Hematopoietic multipotent progenitor cell treated with erythropoietin and hydrocortisone succinate and interleukin-3 and kit ligand, for 8 days (in vitro differentiated cells): ENCODE measurements at places on chromosomes 1 and 21.
A peak's percentile ranks its signal among the peaks of the same experiment; 100 is the strongest.

DNA sequence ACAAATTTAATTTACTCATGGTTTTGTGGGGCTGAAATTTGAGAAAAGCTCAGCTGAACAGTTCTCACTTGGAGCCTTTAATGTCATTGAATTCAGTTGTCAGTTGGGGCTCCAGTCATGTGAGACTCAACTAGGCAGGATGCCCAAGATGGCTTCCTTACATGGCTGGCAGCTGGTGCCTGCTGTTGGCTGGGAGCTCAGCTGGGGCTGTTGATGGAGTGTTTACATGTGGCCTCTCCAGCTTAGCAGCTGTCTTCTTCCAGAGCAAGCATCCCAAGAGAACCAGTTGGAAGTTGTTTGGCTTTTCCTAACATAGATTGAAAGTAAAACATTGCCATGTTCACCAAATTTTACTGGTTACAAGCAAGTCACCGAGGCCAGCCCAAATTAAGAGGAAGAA, 81.8 kb upstream of the KCNA3 start:
- no peak for DNase-seq

DNA sequence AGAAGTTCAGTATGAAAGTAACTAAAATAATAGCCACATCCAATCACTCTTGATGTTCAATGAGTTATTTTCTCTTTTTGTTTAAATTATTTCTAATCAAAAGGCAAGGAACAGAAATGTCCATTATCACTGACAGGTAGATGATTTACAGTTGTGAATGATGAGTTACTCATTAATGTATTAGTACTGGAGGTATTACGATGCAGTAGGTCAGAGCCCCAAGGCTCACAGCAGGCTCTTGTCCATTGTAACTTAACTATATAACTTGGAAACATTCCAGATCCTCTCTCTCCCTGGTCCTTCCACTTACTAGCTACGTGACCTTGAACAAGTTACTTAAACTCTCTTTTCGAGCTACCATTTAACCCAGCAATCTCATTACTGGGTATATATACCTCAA, 39.5 kb downstream of the CRB1 start:
- DNase-seq = no peak

GRCh38 chr1:171258943-171259342, 10.6 kb downstream of the FMO1 start:
- DNase-seq = no peak

- DNase-seq = no peak
Observed at GRCh38 chr1:219179293-219179692, 5.6 kb downstream of the LYPLAL1 start.

- peak; percentile 14 for DNase-seq
Observed at GRCh38 chr1:37477198-37477931, 3.0 kb downstream of the ZC3H12A start.
